ENCODE measurements at places on chromosomes 16 and 17.

- no peak for DNase-seq
These were observed 231.1 kb upstream of the SALL1 start for GRCh38 chr16:51382211-51382610.

GRCh38 chr17:57781386-57782061 is 36.4 kb upstream of the CCDC182 start:
- DNase-seq = no peak

DNA sequence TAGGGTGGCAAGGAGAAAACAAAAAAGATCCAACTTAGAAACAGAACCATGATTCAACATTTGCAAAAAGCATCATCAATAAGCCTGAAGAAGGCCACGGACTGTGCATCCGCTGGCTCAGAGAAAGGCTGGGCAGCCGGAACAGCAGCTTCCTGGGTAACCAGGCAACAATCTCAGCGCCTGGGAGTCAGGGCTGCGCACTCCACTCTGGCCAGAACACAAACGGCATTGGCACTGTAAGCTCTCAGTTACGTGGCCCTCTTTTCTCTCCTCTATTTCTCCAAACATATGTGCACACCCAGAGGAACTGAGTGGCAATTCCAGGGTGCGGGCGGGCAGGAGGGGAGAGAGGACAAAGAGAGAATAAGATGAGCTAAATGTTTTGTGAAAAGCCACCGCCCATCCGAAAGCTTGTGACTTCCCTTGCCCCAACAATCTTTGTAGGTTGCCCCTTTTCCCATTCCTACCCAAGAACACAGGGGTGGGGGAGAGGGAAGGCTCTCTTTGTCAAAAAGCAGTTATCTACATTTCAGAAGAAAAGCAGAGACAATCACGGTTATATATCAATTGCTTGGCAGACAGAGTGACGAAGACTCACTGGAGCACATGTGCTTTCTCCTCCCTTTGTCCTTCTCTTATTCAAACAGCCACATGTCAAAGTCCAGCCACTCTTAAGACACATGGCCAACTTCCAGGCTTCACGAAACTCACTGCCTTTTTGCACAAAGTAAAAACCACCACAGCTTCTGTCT is 6.6 kb upstream of the GHDC start:
- DNase-seq = no peak

DNA sequence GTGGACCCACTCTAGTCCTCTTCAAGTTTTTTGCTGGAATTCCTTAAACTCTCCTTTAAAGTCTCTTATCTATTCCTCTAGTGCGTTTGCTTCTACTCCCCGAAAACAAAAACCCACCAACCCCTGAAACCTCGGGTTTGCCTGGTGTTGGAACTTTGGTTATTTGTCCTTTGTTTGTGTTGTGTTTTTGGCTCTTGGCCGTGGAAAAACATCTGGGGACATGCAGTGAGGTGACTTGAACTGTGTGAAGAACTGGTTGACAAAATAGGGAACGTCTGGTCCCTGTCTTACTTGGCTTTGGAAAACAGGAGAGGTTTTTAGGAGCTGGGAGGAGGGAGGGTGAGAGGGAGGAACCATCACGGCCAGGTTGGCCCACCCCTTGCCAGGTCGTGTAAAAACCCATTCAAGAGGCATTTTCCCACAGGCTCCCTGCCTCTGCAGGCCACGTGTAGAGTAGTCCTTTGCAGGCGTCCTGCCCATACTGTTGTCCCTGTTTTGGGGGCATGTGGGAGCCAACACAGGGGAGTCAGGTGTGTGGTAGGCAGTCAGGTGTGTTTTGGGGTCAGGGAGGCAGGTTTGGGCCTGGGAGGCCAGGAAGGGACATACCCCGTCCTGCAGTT is 169.3 kb downstream of the RAB11FIP4 start:
- no peak for DNase-seq

DNA sequence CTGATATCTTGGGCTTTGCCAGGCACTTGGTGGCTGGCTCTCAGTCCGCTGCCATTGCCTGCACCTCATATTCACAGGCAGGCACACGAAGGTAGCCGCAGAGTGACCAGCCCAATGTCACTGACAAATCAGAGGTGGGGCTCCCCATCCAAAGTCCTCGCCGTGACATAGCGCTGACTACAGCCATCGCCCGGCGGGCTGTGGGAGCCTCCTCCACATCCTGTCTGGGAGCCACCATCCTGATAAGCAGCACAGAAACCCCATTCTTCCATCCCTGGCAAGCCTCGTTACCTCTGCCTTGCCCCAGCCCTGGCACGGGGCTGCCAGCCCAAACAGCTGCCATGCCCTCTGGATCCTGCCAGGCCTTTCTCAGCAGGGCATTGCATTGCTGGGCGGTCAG is 437.8 kb downstream of the SLC39A11 start:
- no peak for DNase-seq

Data from stimulated activated CD4-positive, alpha-beta T cell treated with anti-CD3 and anti-CD28 coated beads, TNF-alpha, amount 100 ng/mL, for 1 hour (primary cell).